ENCODE measurements at places on chromosomes 12 and 14. TPM values are rescaled to one million over a fixed set of nuclear protein-coding genes. Genes with fewer than 3 reads are reported as not detected.

The KCNH5 gene
- total RNA-seq = not detected

The MUCL1 gene
- total RNA-seq = not detected

The IFI27 gene
- 5.1 TPM for total RNA-seq

The PROX2 gene
- total RNA-seq = 0.29 TPM

The TMPO gene
- 248 TPM for total RNA-seq

DNA sequence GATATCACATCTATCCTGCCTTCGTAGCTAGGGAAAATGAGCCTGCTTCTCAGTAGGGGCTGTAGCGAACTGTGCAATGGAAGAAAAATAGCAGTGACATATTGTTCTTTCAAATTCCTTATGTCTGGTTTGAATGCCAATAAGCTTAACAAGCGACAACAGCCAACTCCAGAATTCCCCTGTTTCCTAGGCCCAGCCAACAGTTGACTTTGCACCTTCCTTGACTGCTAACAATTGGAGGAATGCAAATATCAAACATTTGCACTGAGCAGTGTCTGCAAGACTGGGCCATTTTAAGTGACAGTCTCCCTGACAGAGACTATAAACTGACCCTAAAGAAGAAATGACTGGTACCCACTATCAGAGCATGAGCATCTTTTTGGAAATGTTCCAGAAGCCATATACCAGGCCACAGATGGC lies 12.0 kb upstream of the SERPINA1 start:
- DNase-seq = no peak
- no peaks in the 10 kb centered on the region for H3K4me1 ChIP-seq
- no peaks in the 10 kb centered on the region for H3K36me3 ChIP-seq

GRCh38 chr12:129328235-129328634 lies 475.0 kb downstream of the GLT1D1 start:
- no peaks in the 10 kb centered on the region for H3K27me3 ChIP-seq
- no peak overlapping the region for H3K27ac ChIP-seq
- H3K36me3 ChIP-seq = no peaks in the 10 kb centered on the region
- no peak overlapping the region for H3K4me3 ChIP-seq

- H3K4me1 ChIP-seq = peaks cover 13% of the 10 kb centered on the region
- DNase-seq = no peak
- H3K27me3 ChIP-seq = peaks cover 39% of the 10 kb centered on the region
- H3K4me3 ChIP-seq = no peak overlapping the region
- no peak overlapping the region for H3K27ac ChIP-seq
Observed at GRCh38 chr14:90091393-90091792, 29.6 kb downstream of the KCNK13 start.

- H3K4me3 ChIP-seq = no peak overlapping the region
- H3K27ac ChIP-seq = no peak overlapping the region
- no peak for DNase-seq
- peaks cover 4% of the 10 kb centered on the region for H3K36me3 ChIP-seq
- no peaks in the 10 kb centered on the region for H3K27me3 ChIP-seq
Observed at GRCh38 chr12:116565963-116566362, 6.8 kb downstream of the MAP1LC3B2 start.

DNA sequence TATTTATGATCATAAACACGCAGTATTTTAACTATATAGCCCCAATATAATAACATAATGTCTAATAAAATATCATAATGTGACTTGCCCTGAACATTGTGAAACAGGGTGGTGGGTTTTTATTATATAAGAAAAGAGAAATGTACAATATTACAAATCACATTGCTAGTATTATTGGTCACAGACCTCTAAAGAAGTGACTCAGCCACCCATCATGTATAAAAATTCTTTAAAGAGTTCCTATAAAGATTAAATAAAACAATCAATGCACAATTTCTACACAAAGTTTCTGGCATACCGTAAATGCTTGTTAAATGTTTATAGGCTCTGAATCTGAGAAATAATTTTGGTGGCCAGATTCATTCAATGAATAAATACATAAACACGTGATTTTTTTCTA lies 28.9 kb downstream of the ABCC9 start:
- H3K4me1 ChIP-seq = no peaks in the 10 kb centered on the region
- DNase-seq = no peak
- no peaks in the 10 kb centered on the region for H3K27me3 ChIP-seq
- no peak overlapping the region for H3K27ac ChIP-seq

- peaks cover 6% of the 10 kb centered on the region for H3K4me1 ChIP-seq
- no peak overlapping the region for H3K27ac ChIP-seq
- peaks cover 17% of the 10 kb centered on the region for H3K27me3 ChIP-seq
- no peaks in the 10 kb centered on the region for H3K36me3 ChIP-seq
- DNase-seq = peak; percentile 72
- no peak overlapping the region for H3K4me3 ChIP-seq
Observed at GRCh38 chr12:6062757-6063735, 61.4 kb downstream of the VWF start.

- H3K4me3 ChIP-seq = no peak overlapping the region
- peaks cover 7% of the 10 kb centered on the region for H3K36me3 ChIP-seq
- DNase-seq = no peak
- no peak overlapping the region for H3K27ac ChIP-seq
Observed at GRCh38 chr14:71089971-71090370, 182.7 kb downstream of the PCNX1 start.

- no peaks in the 10 kb centered on the region for H3K4me1 ChIP-seq
- H3K27me3 ChIP-seq = no peaks in the 10 kb centered on the region
- H3K4me3 ChIP-seq = no peak overlapping the region
Observed at GRCh38 chr14:66782853-66783252, 274.9 kb downstream of the GPHN start.

DNA sequence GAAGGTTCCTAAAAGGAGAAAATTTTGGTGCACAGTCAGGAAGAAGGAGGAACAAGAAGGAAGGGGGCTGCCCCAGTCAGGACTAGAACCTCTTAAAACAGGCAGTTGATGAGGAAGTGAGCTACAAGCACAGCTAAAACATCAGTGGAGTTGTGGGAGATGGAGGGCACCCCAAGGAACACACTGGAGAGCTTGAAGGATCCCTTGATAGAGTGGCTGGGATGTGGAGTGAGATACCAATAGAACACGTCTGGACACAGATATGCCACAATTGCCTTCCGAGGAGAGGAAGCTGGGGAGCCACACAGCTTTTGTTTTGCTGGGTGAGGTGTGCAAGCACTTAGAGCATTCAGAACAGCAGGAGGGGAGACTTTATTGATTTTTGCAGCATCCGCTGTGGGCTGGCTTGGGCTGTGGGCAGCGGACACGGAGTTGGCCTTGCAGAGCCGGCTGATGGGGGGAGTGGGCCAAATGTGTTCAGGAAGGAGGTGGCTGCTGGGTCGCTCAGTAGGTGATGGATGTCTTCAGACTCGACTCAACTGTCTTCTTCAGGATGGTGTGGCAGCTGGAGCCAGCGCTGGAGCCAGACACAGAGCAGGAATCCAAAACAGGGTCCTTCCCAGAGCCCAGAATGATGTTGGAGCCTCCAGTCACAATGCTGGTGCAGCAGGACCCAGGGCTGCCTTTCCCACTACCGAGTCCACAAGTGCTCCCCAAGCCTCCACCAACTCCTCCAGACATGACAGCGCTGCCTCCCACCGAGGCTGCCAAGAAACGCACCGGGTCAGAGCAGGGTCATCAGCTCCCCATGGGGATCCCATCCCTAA lies 4.7 kb upstream of the KRT79 start:
- peaks cover 35% of the 10 kb centered on the region for H3K4me1 ChIP-seq
- H3K27ac ChIP-seq = no peak overlapping the region
- H3K27me3 ChIP-seq = no peaks in the 10 kb centered on the region
- no peak overlapping the region for H3K4me3 ChIP-seq
- no peaks in the 10 kb centered on the region for H3K36me3 ChIP-seq

DNA sequence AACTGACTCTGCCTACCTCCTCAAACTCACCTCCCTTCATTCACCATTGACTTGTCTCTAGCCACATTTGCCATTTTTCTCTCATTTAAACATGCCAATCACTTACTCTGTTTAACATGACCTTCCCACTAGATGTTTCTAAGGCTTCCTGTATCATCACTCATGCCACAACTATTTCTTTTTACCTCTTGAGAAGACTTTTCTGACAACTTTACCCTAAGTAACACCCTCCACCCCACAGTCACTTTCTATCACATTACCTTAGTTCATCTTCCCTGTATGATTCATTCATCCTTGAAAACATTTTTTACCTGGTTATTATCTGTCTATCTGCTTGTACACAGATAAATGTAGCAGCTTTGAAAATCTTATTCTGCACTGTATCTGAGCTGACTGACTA lies 19.4 kb downstream of the PLCZ1 start:
- DNase-seq = no peak
- no peak overlapping the region for H3K27ac ChIP-seq
- H3K4me1 ChIP-seq = no peaks in the 10 kb centered on the region
- H3K27me3 ChIP-seq = no peaks in the 10 kb centered on the region
- H3K36me3 ChIP-seq = no peaks in the 10 kb centered on the region

DNA sequence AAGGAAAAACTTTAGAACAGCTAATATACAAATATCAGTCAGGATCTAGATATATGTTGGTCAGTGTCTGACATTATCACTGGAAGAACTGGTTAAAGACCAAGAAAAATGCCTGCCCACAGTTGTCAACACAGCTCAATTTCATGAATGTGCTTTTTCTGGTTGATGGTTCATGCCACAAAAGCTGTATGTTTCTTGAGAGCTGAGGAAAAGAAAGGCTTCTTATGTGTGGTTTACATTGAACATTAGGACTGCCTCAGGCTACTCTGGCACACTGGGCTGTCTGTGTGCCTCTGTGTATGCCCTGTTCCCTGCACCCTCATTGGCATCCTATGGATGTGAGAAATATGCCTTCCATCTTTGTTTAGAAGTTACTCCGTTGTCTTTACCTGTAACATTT lies 218.8 kb upstream of the RGS6 start:
- peaks cover 28% of the 10 kb centered on the region for H3K4me1 ChIP-seq
- no peak overlapping the region for H3K4me3 ChIP-seq
- DNase-seq = no peak

Measured in activated T-cell treated with anti-CD3 and anti-CD28 coated beads, Interleukin-2, amount 50 U/mL, for 72 hours (primary cell).